Cerebellar nuclear complex (tissue), 1 donor: ENCODE measurements at places on chromosomes 1 and 21.

GRCh38 chr1:52670604-52671003 is 27.5 kb downstream of the COA7 start:
- no peak for DNase-seq

GRCh38 chr1:113074237-113074636 is 1.2 kb downstream of the LRIG2 start:
- no peak for DNase-seq

DNA sequence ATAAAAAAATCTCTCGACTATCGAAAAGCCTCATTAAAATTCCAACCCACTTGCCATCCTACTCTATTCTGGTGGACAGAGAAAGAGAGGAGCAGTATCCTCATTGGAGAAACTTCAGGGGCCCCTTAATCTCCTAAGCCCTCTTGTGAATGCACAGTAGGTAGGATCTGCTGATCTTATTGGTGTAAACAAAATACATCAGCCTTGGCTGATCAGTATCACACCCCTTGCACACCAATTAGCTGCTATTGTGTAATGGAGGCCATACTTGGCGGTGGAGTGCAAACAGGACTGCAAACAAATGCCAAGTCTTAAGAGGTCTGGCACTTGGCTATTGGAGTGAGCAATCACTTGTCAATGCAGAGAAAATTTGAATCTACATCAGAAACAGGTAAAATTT is 15.7 kb downstream of the VCAM1 start:
- DNase-seq: no peak

GRCh38 chr1:201740670-201741111 is 88.3 kb upstream of the IPO9 start:
- no peak for DNase-seq

GRCh38 chr1:87929906-87930305 is 601.2 kb downstream of the LMO4 start:
- DNase-seq: no peak

DNA sequence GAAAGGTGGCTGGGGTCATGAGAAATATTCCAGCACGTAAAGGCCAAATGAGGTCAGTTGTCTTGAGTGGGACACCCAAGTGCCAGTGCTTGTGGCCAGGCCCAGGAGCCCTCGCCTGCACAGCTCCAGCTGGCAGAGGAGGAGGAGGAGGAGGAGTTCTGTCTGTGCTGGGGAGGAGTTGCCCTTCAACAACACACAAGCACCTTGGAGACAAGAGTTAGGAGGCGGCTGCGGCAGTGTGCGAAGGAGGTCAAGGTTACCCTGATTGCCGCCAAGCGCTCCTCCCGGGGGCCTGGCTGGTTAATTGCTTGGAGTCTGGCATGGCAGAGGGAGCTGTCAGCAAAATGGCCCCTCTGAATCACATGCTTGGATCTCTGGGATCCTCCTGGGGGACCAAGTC is 45.1 kb downstream of the GRIK3 start:
- no peak for DNase-seq

DNA sequence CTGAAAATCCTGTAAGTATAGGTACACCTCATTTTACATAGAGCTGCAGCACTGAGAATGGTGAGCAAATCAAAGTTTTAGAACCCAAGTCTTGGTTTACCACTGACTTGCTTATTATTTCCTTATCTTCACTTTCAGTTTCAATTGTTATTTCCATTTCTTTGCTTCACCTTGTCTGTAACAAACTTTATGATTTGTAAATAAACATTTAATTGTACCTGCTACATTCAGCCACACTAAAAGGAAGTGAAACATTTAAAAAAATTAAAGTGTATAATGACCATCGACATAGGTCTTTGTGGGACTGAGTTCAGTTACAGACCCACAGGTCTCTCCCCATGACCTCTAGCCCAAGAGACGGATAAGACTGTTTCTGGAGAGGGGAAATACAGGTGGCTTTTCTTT is 34.4 kb downstream of the LGR6 start:
- DNase-seq: no peak

GRCh38 chr1:238409191-238409850 is 518.6 kb upstream of the ZP4 start:
- no peak for DNase-seq

- DNase-seq: no peak
These were observed 394.3 kb downstream of the KCNH1 start for GRCh38 chr1:210739627-210740026.

- DNase-seq: no peak
These were observed 201.8 kb upstream of the ZC3H12A start for GRCh38 chr1:37272626-37273025.

- DNase-seq: no peak
These were observed 285.4 kb downstream of the SMYD3 start for GRCh38 chr1:246221485-246222255.

DNA sequence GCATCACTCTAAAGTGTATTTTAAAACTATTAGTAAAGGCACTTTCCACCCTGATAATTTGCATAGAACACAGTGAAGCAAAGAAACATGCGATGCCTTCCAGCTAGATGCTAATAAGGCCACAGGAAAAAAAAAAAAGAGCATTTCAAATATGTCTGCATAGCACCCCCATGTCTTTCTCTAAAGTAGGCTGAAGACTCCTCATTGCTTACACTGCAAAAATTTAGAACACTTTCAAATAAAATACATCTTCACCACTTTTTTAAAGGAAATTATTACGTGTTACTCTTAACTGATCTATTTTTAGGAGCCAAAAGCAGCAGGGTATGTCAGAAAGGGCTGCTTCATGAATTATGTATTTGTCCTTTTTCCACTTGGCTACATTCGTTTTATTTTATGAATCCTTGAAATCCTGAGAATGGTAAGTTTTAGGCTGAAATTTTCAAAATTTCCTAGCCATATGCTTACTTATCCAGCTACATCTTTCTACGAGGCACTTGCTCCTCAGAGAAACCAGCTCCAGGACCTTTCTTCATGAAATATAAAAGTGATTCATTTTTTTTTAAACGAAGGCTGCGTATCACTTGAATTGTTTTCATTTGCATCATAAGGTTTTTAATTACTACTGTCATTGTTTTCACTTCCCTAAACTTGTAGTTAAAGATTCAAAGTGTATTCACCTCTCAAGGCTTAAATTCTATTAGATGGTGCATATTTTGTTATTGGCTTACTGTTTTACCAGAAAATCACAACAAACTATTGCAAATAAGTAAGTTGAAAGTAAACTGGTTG is 513.0 kb downstream of the PTPRC start:
- no peak for DNase-seq

GRCh38 chr1:218658269-218658668 is 313.1 kb downstream of the TGFB2 start:
- no peak for DNase-seq

DNA sequence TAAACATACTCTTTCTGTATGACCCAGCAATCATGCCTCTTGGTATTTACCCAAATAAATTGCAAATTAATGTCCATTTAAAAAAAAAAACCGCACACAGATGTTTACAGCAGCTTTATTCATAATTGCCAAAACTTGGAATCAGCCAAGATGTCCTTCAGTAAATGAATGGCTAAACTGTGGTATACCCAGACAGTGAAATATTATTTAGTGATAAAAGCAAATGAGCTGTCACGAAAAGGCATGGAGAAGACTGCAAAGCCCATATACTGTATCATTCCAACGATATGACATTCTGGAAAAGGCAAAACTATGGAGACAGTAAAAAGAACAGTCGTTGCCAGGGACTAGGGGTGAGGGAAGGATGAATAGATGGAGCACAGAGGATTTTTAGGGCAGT is 77.0 kb upstream of the FAM20B start:
- no peak for DNase-seq

DNA sequence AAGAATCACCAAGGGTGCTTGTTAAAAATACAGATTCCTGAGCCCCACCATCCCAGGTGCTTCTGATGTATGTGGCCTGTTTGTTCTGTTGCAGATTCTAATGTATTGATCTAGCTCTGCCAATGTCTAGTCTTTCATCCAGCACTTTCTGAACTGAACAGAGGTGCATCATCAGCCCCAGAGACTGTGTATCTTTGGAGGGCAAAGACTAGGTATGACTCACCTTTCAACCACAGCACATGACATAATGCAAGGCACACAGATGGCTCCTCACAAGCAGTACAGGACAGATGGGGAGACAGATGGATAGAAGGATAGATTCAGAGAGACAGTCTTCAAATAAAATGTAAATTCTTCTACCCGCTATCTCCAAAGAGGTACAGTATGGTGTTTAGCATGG is 32.3 kb downstream of the CD58 start:
- DNase-seq: no peak

DNA sequence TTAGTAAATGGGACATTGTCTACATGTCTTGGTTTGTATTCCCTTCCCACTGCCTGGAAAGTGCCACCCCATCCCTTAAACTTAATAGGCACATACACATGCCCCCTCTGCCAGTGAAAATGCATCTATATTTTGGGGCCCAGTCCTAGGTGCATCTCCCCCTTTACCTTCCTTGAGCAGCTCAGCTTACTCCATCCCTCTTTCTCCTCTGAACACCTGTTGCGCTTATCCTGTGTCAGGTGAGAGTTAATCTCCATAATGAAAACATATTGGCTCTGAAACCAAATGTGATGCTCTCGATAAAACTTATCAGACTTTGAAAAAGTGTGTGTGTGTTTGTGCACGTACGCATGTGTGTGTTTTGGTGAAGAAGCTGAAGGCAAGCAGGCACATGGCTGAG is 15.4 kb upstream of the SUCO start:
- no peak for DNase-seq

GRCh38 chr1:22585471-22585870 is 22.2 kb downstream of the EPHA8 start:
- DNase-seq: no peak

- DNase-seq: no peak
These were observed 174.7 kb downstream of the NRIP1 start for GRCh38 chr21:14890141-14890540.

- no peak for DNase-seq
These were observed 70.3 kb downstream of the PIK3CD start for GRCh38 chr1:9721606-9722377.
